ENCODE measurements at places on chromosomes 11 and 22. TPM values are rescaled to one million over a fixed set of nuclear protein-coding genes. Genes with fewer than 3 reads are reported as not detected.

Gene APOL1
- total RNA-seq, result 14.9 TPM

Gene ALX4
- total RNA-seq, result 1.9 TPM

Gene ATL3
- 37.6 TPM for total RNA-seq

Gene NLRP6
- not detected for total RNA-seq

Gene TCIRG1
- 137 TPM for total RNA-seq

Gene OR5AL1
- not detected for total RNA-seq

Gene MRGPRX4
- total RNA-seq, result not detected

Gene CRYAB
- total RNA-seq, result 27.1 TPM

Gene ARVCF
- 3.1 TPM for total RNA-seq

Gene RIMBP3C
- not detected for total RNA-seq

Gene PRDX5
- 477 TPM for total RNA-seq

Gene FAM83F
- not detected for total RNA-seq

Gene C11orf16
- total RNA-seq, result not detected

Gene SERPING1
- total RNA-seq, result 0.80 TPM

Gene KLHL35
- total RNA-seq, result 0.75 TPM

Gene GLYATL1
- total RNA-seq, result not detected

Gene FGF19
- 0.12 TPM for total RNA-seq

Gene CYP2D6
- 0.32 TPM for total RNA-seq

Gene CCDC15
- 0.53 TPM for total RNA-seq

Gene DERL3
- 0.42 TPM for total RNA-seq

Gene POTEH
- not detected for total RNA-seq

Gene ACTN3
- total RNA-seq, result 0.10 TPM

Gene MRE11
- total RNA-seq, result 19.9 TPM

Gene CPT1B
- total RNA-seq, result 12.1 TPM

Gene GAL
- 22.9 TPM for total RNA-seq

Gene NXPE1
- not detected for total RNA-seq

Gene TTC36
- not detected for total RNA-seq

Gene TMEM151A
- total RNA-seq, result 4.1 TPM

Gene GGT5
- total RNA-seq, result 5.1 TPM

Gene ABTB2
- 43.0 TPM for total RNA-seq

Gene TNNI2
- 0.29 TPM for total RNA-seq

Gene NLRP14
- not detected for total RNA-seq

Gene SHANK2
- 8.6 TPM for total RNA-seq

Gene LDLRAD3
- total RNA-seq, result 32.4 TPM

Gene MIAT
- 0.22 TPM for total RNA-seq

Gene OR51B5
- not detected for total RNA-seq

Gene MMP13
- 0.08 TPM for total RNA-seq

Gene CD3E
- not detected for total RNA-seq

Gene BIRC3
- total RNA-seq, result 51.8 TPM

Gene SERHL2
- 0.28 TPM for total RNA-seq

Gene TCN1
- total RNA-seq, result 0.63 TPM

Gene DNAJB7
- not detected for total RNA-seq

Gene NELL1
- not detected for total RNA-seq

Gene RAPSN
- total RNA-seq, result 0.12 TPM

Gene OR51E2
- not detected for total RNA-seq

Gene HTR3A
- not detected for total RNA-seq

Gene OR5M10
- not detected for total RNA-seq

Gene C11orf91
- total RNA-seq, result 1.2 TPM

Gene APOA1
- total RNA-seq, result 0.32 TPM

Gene OR5B21
- total RNA-seq, result not detected

Gene OVOL1
- total RNA-seq, result 0.12 TPM

Gene BSX
- not detected for total RNA-seq
